Parietal lobe (tissue), 2 donors: ENCODE measurements at places on chromosomes 4 and X. TPM values are rescaled to one million over a fixed set of nuclear protein-coding genes. Genes with fewer than 3 reads are reported as not detected.

NAA11 gene
- not detected for total RNA-seq

TMPRSS11D gene
- not detected for total RNA-seq

PLAC8 gene
- not detected for total RNA-seq

CCDC158 gene
- 6.9 TPM for total RNA-seq

GAGE12H gene
- total RNA-seq, result not detected

CT45A10 gene
- total RNA-seq, result not detected

FGFRL1 gene
- 5.3 TPM for total RNA-seq

YIPF6 gene
- total RNA-seq, result 26.6 TPM

SLC34A2 gene
- total RNA-seq, result 0.31 TPM

FGFBP2 gene
- not detected for total RNA-seq

ENPEP gene
- total RNA-seq, result 1.6 TPM

ATP2B3 gene
- total RNA-seq, result 11.6 TPM

C4orf50 gene
- total RNA-seq, result 28.2 TPM

PAGE5 gene
- total RNA-seq, result not detected

COL25A1 gene
- total RNA-seq, result 16.9 TPM

MGAT4D gene
- total RNA-seq, result not detected

KCNIP4 gene
- 12.5 TPM for total RNA-seq

GLRA2 gene
- total RNA-seq, result 86.1 TPM

GABRG1 gene
- 24.7 TPM for total RNA-seq

NAT8L gene
- 13.1 TPM for total RNA-seq

SERPINA7 gene
- not detected for total RNA-seq

REPS2 gene
- 24.4 TPM for total RNA-seq

EMD gene
- 17.8 TPM for total RNA-seq

KIT gene
- total RNA-seq, result 41.9 TPM

MAGEA12 gene
- total RNA-seq, result not detected

LNX1 gene
- total RNA-seq, result 54.1 TPM

AFM gene
- not detected for total RNA-seq

SLC30A9 gene
- 110 TPM for total RNA-seq

SORCS2 gene
- total RNA-seq, result 8.1 TPM

MAGEA9B gene
- not detected for total RNA-seq

SH3TC1 gene
- total RNA-seq, result 4.7 TPM

MAGEC2 gene
- not detected for total RNA-seq

DGKK gene
- 0.63 TPM for total RNA-seq
